NCI-H1048 (cell line): ENCODE measurements at places on chromosomes 5 and 9.

DNA sequence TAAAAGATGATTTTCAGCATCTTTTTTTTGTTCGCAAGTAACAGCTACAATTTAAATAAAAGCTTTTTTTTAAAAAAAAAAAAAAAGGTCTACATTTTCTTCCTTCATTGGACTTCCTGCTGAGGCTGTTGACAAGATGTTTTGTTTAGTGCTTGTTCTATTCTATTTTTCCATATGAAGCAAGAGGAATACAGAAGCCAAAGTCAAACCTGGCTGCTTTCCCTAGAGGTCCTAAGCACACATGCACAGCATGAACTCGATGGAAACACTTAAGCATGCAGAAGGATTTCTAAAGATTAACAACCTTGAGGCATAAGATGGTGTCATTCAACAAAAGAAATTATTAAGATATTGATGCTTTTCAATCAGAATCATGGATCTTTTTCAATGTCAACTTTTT lies 105.1 kb downstream of the ADCY2 start:
- DNase-seq, result no peak

DNA sequence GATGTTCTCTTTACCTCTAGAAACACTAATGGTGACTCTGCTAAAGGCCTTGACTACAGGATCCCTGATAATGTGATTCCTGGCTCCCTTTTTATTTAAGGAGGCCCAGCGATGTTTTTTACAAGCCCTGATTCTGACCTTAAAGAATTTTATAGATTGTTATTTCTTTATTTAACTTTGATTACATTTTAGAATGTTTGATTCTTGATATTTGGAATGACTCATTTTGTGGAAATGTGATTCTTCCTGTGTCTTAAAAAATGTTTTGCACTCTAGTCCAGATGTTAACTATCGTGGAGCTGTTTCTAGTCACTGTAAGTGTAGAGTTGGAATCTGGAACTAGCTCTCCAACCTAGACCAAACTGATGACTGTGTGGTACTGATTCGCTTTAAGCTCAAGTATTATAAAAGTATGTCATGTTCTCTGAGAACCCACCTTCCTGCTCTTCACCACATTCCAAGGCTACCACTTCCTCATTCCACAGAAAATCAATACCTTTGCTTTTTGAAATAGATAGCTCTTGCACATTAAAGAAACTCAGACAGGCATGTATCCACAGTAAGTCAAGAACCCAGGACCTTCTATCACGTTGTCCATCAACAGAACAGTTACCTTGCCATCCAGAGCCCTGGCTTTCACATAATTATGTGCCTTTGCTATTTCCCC lies 65.2 kb downstream of the JMY start:
- no peak for DNase-seq

DNA sequence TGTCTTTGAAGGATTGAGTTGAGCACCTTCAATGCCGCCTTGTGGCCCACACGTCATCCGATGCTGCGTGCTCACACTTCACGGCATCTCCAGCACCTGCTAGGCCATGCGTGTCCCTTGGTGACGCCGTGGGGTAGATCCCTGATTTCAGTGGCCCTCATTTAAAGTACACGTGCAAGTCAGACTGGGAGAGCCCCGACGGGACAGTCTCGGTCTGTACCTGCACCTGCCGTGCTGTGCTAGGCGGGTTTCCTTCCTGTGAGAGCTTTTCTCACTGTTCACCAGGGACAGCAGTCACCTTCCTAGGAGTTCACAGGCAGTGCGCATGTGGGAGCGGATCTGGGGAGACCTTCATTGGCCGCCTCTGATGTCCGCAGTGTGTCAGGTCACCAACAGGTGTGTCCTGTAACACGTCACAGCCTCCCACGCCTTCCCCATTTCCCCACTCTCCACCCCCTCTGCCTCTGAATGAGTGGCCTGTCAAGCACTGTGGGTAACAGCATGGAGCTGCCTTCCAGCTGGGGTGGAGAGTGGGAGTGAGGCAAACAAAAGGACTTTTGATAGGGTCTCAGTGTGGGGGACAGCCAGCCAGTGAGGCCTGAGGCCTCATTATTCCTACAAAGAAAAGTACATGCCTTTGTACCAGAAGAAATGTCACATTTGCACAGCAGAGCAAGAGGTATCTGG lies 236.4 kb downstream of the FANCC start:
- no peak for DNase-seq

DNA sequence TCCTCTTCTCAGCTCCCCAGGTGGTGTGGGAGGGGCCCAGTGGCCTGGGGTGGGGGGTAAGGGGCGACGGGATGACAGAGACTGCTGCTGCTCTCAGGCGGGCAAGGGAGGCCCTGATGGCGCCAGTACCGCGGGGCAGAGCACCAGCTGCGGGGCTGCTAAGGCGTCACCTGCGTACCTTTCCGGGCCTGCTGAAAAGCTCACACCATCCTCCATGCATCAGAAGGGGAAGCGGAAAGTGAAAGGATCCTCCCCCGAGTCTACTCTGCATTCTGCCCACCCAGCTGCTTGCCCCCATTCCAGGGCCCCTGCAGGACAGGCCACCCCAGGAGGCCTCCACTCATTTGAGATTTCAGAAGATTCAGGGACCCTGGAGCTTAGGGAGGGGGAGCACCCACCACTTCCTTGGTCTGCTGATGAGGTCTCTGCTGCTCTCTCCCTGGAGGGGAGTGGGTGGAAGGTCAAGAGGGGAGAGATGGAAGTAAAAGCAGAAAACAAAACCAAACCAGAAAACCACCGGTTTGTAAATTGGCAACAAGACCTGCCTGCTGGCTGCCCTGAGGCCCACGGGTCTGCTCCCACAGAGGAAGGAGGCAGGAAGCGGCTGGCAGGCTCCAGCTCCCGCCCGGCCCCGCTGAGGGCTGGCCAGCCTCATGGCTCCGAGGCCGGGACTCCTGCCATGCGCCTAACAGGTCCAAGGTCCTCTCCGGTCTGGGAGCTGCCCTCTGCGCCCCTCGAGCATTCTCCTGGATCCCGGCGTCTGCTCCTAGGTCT lies 33.6 kb downstream of the PRRT1B start:
- no peak for DNase-seq
